Activated CD4-positive, alpha-beta T cell treated with anti-CD3 and anti-CD28 coated beads, Interleukin-2, amount 50 U/mL, for 1 hour (primary cell): ENCODE measurements at places on chromosomes 2 and 18.

DNA sequence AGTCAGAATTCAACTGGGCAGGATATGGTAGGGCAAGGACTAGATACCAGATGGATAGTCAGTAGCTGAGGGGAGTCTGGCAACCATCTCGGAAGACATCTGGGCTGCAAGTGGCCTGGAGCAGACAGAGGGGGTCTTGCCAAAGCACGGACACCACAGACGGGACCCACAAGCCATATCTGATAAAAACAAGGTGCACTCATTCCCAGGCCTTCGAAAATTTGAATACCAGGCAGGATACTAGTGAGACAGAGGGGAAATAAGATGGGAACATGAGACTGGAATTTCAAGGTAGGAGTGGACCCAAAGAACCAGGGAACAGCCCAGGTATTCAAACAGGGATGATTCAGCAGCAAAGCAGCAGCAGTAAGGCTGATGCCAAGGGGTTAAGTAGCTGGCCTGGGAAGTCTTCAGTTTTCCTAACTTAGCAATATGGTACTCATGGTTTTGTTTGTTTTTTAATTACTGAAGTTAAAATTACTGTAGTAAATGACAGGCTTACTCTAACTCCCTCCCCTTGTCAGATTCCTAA is 144.9 kb upstream of the NCKAP5 start:
- no peak for DNase-seq

DNA sequence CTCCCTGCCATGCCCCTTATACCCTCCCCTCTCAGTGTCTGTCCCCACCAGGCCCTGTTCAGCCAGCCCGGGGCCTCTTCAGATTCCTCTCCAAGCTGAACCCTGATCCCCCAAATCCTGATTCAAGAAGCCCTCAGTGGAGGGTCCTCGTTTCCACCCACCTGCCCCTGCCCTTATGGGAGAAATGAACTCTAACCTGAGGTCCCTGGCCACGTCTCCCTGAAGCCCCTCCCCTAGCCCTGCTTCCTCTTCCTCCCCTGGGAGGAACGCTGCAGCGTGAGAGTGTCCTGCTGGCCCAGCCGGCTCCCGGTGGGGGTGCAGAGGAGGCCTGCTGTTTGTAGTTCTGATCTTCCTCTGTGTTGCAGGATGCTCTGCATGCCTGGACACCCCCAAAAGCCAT is 56.7 kb upstream of the GLI2 start:
- no peak for DNase-seq

DNA sequence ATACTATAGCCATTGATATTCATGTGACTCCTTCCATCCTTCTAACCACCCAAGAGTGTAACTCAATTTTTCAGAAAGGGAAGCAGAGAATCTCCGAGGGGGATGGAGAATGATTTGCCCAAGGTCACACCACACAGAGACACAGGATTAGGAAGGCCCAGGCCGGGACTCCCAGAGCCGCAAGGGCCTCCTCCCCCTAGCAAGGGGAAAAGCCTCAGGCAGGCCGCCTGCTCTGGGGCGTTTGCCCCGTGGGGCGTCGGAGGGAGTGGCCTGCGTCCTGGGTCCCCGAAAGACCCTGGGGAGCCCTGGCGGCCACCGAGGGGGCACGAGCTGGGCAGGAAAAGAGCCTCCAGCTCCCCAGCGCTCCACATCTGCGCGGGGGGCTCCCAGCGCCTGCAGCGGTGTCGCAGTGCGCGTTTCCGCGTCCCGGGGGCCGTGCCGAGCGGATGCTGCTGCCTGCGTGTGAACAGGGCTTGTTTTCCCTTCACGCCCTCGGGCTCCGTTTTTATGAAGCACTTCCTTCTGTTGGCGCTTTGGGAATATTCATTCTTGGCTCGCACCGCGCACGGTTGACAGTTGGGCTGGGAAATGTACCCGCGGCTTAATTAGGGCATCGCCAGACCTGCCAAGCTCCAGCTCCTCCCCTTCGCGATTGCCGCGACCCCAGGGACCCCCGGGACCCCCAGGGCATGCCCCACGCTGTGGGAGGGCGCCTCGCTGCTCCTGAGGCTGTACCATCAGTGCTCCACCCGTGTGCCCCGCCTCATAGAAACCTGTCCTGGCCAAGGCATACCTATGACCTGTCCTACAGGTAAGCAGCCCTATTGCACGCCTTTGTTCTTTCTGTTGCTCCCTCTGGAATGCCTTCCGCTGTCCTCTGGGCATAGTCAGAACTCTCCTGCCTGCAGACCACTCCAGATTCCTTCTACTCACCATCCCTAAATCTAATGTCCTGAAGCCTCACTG is 158.9 kb upstream of the GLI2 start:
- DNase-seq: no peak

DNA sequence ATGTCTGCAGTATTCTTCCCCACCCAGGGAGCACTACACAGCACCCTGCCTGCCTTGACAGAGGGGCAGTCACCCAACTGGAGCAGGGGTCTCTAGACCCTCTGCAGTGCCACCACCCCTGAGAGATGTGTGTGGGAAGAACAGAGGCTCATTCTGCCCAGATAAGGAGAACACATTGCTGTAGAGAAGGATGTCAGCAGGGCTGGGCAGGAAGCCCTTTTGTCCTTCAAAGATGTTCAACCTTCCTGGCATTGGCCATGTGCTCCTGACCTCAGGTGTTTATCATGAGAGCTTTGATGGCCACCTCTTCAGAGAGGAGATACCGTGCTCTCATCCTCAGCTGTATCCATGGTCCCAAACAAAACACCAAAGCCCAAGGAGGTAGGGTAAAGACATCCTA is 4.6 kb upstream of the TEX51 start:
- no peak for DNase-seq

DNA sequence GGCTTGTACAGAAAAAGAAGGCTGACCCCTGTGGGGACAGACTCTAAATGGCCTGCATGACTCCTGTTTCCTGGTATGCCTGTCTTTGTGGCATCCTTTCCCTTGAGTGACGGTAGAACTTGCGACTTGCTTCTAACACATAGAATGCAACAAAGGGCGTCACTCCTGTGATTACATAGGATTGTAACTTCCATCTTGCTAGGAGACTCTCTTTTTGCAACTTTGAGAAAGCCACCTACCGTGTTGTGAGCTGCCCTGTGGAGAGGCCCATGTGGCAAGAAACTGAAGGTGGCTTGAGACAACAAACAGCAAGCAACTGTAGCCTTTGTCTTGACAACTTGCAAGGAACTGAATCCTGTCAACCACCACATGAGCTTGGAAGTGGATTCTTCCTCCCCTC is 46.5 kb downstream of the THNSL2 start:
- no peak for DNase-seq

DNA sequence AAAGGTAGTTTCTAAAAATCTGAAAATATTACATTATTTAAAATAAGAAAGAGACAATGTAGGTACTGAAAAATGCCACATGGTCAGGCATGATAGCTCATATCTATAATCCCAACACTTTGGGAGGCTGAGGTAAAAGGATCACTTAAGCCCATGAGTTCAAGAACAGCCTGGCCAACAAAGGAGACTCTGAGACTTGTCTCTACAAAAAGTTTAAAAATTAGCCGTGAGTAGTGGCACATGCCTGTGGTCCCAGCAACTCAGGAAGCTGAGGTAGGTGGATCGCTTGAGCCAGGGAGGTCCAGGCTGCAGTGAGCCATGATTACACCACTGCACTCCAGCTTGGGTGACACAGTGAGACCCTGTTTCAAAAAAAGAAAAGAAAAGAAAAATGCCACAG is 21.8 kb downstream of the ATAD2B start:
- no peak for DNase-seq

GRCh38 chr2:239161711-239162140 is 239.1 kb downstream of the HDAC4 start:
- no peak for DNase-seq

- peak; percentile 16 for DNase-seq
Measured at GRCh38 chr2:23940718-23941620, 706 bp downstream of the UBXN2A start.

- no peak for DNase-seq
Measured at GRCh38 chr2:238905644-238906043, 57.8 kb downstream of the TWIST2 start.

DNA sequence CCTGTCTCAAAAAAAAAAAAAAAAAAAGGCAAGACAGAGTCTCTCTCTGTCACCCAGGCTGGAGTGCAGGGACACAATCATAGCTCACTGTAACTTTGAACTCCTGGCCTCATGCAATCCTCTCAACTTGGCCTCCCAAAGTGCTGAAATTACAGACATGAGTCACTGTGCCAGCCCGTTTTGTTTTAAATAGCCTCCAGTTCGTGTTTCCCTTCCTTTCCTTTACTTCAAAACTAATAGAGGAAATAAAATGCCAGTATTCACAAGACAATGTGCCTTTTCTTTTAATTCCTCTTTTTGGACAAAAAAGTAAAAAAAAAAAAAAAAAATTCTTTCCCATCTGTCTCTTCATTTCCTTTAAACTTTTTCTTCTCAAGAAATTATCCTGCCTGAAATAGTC is 54.5 kb upstream of the ACMSD start:
- no peak for DNase-seq

GRCh38 chr18:45730832-45731575 is 7.0 kb downstream of the SLC14A1 start:
- DNase-seq: no peak

DNA sequence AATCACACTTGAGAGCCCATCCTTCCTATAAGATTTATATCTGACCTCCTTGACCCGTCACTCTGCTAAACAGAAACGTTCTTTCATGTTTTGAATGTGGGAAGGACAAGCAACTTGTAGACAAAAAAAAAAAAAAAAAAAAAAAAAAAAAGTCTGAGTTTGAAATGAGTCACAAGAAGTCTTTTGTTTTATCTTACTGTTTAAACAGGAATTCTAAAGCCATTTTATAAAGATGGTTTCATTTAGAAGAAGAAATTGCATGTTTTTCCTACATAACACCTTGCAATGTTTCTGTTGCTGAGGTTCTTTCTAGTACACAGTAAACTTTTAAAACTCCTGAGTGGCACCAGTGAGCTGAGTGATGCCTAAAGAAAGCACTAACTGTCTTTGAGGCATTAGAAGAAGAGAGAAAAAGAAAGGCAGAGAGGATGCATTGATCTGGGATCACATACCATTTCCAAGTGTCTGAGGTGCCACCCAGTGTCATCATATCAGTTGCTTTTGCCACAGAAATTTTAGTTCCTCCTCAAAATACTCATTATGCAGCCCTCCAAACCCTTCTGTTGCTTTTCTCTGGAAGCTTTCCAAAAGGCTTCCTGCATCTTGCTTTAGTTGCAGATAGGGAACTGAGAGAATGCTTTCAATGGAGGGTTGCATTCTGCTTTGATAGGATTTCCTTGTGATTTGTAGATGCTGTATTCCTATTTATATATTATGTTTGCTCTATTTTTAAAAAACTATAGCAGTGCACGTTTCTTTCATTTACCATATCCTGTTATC is 69.1 kb downstream of the ACVR2A start:
- no peak for DNase-seq

DNA sequence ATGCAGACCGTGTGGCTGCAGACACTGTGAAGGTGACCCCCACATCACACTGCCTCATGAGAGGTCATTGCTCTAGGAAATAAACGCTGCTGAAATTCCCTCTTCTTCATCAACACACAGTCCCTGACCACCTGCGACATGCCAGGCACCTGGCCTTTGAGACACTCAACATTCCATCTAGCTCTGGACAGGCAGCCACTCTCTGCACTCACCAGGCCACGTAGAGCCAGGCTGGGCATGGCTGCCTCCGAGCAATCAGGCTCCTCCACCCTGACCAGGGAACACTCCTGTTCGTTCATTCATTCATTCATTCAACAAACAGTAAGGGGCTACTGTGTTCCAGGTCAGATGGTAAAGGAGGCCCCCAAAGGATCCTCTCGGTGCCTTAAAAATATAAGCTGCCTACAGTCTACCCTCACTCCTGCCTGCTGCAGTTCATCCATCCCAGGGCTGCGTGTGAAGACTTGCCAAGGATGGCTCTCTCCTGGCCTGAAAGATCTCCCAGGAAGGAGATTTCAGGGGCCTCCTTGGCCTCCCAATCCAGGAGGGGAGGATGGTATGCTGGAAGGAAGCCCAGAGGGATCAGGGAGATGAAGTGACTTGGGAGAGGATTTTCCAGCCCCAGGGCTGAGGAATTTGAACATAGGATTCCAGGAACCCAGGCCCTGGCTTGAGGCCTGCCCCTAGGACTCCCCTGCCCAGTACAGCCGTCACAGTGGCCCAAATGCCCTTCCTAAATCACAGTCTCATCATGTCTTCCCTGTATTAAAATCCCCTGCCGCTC is 66.7 kb downstream of the TNS1 start:
- DNase-seq: no peak

GRCh38 chr2:239006622-239007285 is 158.9 kb downstream of the TWIST2 start:
- no peak for DNase-seq

- no peak for DNase-seq
Measured at GRCh38 chr2:33129263-33130053, 182.7 kb downstream of the LTBP1 start.

GRCh38 chr2:207796585-207797350 is 27.1 kb upstream of the FZD5 start:
- no peak for DNase-seq

DNA sequence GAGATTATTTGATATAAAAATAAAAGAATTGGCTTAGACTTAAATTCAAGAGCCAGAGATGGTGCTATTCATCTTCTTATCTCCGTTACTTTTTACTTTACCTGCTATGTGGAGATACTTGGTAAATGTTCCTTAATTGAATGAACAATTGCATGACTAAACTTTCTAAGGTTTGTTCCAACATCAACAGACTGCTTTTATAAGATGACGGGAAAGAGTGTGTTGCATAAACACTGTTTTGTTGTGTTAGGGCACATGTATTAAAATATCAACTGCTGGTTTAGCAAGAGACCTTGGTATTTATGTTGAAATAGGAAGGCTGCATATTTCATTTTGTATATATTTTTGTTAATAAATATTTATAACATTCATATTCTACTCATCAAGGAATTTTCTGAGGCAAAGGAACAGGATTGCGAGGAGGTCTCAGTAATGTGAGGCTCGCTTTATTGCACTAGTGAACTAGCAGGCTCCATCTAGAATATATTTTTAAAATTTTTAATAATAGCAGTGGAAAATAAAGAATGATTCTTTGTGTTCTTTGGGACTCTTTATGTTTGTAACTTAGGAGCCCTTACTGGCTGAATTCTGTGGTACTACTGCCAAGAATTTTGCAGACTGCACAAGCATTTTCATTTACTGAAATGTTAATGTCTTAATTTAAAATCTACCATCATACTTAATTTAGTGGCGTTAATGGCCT is 10.7 kb upstream of the NFE2L2 start:
- no peak for DNase-seq
